ENCODE measurements at places on chromosomes 11 and 22.

- no peak for DNase-seq
Observed at GRCh38 chr11:134592391-134592990, 180.4 kb upstream of the B3GAT1 start.

DNA sequence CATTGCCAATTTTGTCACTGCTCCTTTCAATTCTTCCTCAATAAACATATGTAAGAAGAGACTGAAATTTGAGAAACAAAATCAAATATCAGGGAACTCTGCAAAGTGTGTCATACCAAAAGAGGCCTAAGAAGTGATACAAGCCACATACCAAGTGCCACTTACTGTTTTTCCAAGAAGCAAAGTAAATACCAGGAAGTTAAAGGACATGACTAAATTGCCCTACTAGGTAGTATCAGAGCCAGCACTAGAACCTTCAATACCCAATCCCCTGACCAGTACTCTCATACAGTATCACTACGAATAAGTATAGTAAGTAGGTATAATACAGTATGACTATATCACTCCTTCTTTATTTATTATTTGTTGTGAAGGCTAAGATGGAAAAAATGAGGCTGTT, 13.6 kb downstream of the MAML2 start:
- no peak for DNase-seq

- DNase-seq, result no peak
Observed at GRCh38 chr11:118274186-118274585, 10.1 kb upstream of the MPZL2 start.

- no peak for DNase-seq
Observed at GRCh38 chr22:32967386-32968101, 90.6 kb downstream of the SYN3 start.

GRCh38 chr22:43272869-43273318, 70.3 kb downstream of the SCUBE1 start:
- no peak for DNase-seq

GRCh38 chr22:46479046-46479445, 58.4 kb downstream of the CELSR1 start:
- no peak for DNase-seq

- DNase-seq, result no peak
Observed at GRCh38 chr11:111465400-111465799, 46.8 kb downstream of the BTG4 start.

DNA sequence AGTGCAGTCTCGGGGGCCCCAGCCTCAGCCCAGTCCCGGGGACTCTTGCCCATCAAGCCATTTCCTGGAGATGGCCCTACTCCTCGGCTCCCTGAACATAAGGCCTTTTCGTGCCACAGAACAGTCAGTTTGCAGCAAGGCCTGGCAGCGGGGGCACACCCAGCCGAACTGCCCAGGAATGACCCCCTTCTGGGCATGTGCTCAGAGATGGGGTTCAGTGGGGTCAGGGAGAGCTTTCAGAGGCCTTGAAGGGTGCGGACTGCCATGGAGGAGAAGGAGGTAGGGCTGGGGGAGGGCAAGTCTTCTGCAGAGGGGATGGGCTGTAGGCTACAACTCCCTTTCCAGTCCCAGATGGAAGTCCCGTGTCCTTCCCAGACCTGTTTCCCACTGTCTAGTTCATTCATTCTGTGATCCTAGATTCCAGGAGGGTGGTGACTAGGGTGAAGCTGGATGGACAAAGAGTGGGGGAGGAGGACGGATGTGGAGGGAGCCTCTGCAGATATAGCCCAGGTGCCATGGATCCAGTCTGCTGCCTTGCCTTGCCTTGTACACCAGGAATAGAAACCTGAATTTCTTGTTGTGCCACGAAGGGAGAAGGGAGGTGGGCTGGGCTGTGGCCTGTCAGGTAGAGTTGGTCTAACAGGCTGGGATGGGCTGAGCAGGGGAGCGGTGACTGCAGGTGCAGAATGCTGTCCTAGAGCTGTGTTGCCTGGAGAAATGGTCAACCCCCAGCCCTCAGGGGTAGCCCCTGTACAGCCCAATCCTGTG, 14.2 kb upstream of the OMP start:
- DNase-seq, result no peak

DNA sequence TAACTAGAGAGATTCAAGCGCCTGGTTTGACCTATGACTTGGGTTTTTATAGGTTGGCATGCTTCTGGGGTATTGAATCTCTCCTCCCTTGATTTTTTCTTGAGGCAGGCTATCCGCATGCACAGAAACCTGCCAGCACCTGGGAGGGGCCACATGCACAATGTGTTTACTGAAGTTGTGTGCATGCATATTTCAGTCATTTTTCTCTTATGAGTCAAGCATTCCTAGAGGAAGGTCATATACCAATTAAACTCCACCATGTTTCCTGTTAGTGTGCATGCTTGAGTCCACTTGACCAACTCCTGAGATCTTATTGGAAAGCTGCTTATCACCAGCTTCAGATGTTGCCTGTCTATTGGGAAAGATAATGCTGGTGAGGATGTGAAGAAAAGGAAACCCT, 1718.4 kb downstream of the LRRC4C start:
- DNase-seq, result no peak

GRCh38 chr22:31442768-31443489, 43.5 kb downstream of the DRG1 start:
- DNase-seq, result no peak

DNA sequence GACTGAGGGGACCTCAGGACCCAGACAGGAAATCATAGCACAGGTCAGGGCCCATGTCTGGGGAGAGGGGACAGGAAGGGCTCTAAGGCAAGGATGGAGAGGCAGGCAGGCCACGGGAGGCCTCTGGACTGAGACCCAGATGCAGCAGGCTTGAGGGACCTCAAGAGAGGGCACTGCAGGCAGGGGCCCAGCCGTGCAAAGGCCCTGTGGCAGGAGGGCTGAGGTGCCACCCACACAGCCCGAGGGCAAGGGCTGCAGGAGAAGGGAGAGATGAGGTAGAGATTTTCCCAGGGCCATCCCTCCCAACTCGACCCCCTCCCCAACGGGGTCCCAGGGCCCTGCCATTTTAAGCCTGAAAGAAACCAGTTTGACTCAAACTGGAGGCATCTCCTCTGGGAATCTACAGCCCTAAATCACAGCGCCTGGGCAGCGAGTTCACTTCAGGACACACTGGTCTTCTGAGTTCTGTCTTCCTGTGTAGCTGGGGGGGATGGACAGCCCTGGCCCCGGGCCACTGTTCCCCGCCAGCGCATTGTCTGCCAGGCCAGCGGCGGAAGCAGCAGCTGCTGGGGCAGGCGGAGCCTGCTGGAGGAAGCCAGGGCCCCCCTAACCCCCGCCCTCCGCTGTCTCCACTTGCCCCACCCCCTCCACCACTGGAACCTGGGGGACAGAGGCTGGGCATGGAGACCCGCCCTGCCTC, 20.3 kb upstream of the WNT7B start:
- no peak for DNase-seq

GRCh38 chr11:9210224-9210921, 54.8 kb downstream of the DENND5A start:
- no peak for DNase-seq

DNA sequence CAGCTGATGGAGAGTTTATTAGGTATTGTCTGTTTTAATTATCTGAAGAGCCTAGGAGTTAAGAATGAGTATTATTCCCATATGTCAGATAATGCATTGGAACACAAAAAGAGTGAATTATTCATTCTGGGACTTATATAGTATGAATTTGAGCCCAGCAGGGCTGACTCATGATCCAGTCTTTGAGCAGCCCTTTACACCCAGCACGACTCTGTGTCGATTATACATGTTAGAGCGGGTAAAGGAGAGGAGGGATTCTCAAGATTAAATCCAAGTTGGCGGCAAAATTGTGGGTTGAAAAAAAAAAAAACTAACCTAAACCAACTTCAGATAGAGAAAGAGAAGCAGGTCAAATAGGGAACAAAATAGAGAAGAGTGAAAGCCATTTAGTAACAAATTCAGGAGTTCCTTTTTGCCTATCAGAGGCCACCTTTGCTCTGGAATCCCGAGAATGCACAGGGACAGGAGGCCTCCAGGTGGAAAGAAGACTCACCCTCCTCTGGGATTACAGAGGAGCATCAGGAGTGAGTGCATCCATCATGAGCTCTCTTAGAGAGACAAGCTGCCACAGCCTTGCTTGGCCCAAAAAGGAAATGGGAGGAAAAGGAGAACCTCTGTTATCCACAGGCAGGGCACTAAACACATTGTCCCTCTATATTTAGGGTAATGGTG, 3.1 kb downstream of the MRGPRX1 start:
- DNase-seq, result no peak

DNA sequence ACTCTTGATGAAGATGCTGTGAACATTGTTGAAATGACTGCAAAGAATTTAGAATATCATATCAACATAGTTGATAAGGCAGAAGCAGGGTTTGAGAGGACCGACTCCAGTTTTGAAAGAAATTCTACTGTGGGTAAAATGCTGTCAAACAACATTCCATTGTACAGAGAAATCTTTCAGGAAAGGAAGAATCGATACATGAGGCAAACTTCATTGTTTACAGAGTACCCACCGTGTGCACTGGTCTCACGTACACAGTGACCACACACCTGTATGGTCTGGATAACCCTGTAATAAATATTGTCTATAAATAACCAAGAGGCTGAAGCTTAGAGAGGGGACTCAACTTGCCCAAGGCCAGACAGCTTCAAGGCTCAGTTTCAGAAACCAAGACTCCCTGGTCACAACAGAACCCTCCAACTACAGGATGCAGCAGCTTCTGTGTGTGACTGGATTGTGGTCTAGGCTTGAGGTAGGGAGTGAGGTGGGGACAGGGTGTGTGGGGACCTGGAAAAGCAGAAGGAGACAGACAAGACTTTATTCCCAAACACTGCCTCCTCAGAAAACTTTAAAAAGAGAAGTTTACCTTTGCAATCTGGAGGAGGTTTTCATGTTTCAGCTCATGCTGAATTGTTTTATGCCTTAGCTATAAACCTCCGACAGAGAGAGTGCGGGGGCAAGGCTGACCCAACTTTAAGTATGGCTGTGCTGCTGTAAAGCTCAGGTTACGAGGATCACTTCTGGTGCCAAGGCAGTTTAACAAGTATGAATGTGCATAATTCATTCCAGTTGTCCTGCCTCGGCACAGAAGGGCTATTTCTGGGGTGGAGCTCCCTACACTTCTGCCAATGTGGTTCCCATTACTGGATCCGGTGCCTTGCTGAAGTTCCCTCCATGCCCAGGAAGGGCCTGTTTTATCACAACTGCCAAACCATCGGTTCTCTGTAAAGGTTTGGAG, 372.6 kb upstream of the NARS2 start:
- DNase-seq, result no peak

DNA sequence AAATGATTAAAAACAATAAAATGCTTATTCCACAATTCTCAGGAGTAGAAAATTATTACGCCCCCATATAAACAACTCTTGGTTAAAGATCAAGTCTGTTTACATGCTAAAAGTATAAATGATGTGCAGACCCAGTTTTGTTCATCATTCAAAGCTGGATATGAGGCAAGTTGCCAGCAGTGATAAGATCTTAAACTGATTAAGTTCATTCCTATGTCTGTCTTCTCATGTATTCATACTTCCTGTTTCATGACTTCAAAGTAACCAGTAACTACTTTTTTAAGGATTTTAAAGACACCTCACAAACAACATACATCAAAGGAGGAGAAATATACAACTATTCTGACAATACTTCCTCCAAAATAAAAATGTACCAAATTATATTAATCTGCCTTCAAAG, 55.0 kb upstream of the ARHGAP32 start:
- DNase-seq, result no peak

DNA sequence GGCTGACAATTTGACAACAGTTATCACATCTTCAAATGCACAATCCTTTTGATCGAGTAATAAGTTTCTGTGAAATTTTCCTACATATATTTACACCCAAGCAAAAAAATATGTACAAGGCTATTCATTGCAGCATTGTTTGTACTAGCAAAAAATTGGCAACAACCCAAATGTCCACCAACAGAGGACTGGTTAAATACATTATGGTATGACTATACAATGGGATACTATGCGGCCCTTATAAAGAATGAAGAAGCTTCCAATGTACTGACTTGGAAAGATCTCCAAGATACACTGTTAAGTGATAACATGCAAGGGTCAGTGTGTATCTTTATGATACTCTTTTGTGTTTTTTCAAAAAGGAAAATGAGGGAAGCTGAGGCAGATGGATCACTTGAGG, 8.2 kb upstream of the P2RY2 start:
- no peak for DNase-seq

DNA sequence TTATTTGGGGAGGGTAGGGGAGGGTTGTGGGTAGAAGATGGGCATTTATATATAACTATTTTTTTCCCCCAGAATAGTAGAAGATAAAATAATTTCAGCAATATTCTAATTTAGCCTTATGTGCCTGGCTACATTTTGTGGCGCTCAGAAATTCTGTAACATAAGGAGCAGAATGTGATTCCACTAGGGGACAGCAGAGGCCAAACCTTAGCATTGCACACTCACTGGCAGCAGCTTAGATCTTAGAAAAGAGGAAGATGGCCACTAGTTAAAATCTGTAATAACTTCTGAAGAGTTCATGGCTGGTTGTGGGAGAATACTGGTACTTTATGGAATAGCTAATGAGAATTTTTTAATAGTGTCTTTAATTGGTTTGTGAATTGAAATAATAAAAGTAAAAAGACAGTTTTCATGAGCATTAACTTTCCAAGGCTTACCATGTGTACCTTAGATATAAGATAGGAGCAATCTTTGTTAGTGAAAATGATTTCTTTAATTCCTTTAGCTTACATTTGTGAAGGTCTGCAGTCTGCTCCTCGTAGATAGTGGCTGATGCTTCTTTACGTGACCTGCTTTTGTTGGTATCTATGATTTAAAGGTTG, 33.1 kb downstream of the DDX10 start:
- DNase-seq, result peak; percentile 20

- DNase-seq, result no peak
Observed at GRCh38 chr11:73404506-73405145, 28.4 kb downstream of the RELT start.

GRCh38 chr11:85699957-85700741, 14.2 kb upstream of the CCDC89 start:
- no peak for DNase-seq

GRCh38 chr11:33375688-33376311, 118.6 kb downstream of the HIPK3 start:
- peak; percentile 37 for DNase-seq

GRCh38 chr11:112303616-112304015, 43.0 kb upstream of the PLET1 start:
- DNase-seq, result no peak

GRCh38 chr11:61697078-61697502, 16.9 kb downstream of the DAGLA start:
- DNase-seq, result no peak

GRCh38 chr11:10514202-10514601, 26.8 kb downstream of the RNF141 start:
- no peak for DNase-seq

- DNase-seq, result no peak
Observed at GRCh38 chr11:108370990-108371389, 96.3 kb downstream of the C11orf65 start.

GRCh38 chr11:57345555-57346211, 7.5 kb downstream of the P2RX3 start:
- DNase-seq, result peak; percentile 81

GRCh38 chr22:22746061-22746962, 101.9 kb downstream of the GGTLC2 start:
- DNase-seq, result no peak

GRCh38 chr11:18594999-18595749, 4.4 kb upstream of the MISFA start:
- DNase-seq, result no peak

- DNase-seq, result no peak
Observed at GRCh38 chr11:79089601-79090000, 351.2 kb downstream of the TENM4 start.

- DNase-seq, result no peak
Observed at GRCh38 chr11:118921121-118921928, 4.4 kb downstream of the BCL9L start.

- no peak for DNase-seq
Observed at GRCh38 chr22:45638834-45639746, 32.5 kb upstream of the ATXN10 start.

All from D721Med (cell line).